Fibroblast of villous mesenchyme (primary cell): ENCODE measurements at places on chromosomes 16 and 17.
A peak's percentile ranks its signal among the peaks of the same experiment; 100 is the strongest.

- no peak for DNase-seq
Observed at GRCh38 chr17:18172531-18173278, 10.9 kb upstream of the ALKBH5 start.

GRCh38 chr17:1158879-1159278, 20.9 kb downstream of the ABR start:
- no peak for DNase-seq

GRCh38 chr17:78114831-78115723, 13.5 kb downstream of the TMC6 start:
- no peak for DNase-seq

DNA sequence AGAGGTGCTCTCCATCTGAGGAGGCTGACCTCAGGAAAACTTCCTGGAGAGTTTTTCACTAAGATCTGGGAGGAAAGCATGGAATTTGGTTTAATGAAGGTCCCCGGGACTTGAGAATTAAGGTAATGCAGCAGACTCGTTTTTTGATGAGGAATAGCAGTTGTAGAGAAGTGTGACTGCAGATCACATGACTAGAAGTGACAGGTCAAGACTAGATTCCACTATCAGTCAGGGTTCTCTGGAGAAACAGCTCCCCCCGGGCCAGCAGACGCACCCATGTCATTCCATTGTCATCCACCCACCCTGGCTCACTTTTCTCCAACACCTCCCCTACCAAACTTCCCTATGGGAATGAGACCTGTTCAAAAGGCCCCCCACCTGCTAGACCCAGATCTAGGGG, 1.9 kb upstream of the DHRS13 start:
- no peak for DNase-seq

GRCh38 chr17:81329927-81330883, 35.1 kb upstream of the SLC38A10 start:
- no peak for DNase-seq

- no peak for DNase-seq
Observed at GRCh38 chr17:17570798-17571716, 20.5 kb downstream of the PEMT start.

DNA sequence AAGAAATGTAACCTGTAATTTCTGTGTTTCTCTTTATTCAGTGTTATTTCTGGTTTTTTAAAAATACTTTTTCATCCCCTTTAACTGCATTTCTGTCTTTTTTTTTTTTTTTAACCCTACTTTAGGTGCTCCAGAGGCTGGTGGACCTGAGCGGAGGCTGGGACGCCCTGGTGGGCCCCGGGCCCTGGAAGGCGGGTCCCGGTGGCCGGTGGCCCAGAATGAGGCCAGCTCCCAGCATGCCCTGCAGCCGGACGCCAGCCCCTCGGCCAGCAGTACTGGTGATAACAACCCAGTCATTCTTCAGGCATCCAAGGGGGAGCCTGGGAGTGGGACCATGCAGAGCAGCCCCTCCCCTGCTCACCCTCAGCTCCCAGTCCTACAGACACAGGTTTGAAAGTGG, 1.5 kb downstream of the SRCAP start:
- peak; percentile 10 for DNase-seq

DNA sequence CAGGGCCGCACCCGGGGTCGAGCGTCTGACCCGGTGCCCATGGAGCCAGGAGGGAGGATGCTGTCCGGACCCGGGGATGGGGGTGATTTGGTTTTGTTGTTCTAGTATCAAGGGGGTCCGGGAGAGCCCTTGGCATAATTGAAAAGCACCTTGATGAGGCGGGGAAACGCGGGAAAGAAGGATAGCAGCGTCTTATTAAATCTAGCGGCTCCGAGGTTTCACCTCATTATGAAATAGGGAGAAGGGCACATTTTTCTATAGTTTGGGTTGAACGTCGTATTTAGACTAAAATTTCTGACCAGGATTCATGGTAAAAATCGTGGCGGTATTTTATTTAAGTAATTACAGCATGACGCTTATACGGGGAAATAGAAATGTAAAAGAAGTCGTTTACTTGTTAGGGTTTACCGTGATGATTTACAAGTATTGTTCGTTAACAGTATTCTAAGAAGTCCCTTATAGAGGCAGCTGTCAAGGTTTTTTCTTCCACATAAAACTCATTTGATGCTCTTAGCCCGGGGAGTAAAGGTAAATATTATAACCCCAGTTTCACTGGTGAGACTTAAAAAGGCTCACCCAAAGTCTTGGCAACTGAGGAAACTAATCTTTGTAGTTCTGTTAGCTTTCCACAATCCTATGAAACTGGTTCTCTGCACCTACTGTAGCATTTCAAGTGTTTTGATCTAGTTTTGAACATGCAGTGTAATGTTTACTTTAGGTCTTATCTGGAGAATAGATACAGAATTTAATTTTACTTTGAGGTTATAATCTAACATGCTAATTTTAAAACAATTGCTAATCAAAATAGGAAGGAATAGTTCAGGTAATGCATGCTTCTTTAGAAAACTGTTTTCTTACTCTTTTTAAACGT, 756 bp downstream of the LUC7L3 start:
- DNase-seq: no peak

GRCh38 chr16:53121043-53121620, 66.3 kb downstream of the CHD9 start:
- DNase-seq: peak; percentile 76

GRCh38 chr17:40548491-40548981, 16.7 kb downstream of the CCR7 start:
- DNase-seq: no peak

GRCh38 chr17:59666235-59666634, 41.0 kb downstream of the PTRH2 start:
- DNase-seq: peak; percentile 73

- DNase-seq: peak; percentile 66
Observed at GRCh38 chr17:64117981-64118979, 11.7 kb downstream of the ERN1 start.

GRCh38 chr16:22322021-22322471, 24.8 kb downstream of the POLR3E start:
- DNase-seq: no peak

- DNase-seq: peak; percentile 19
Observed at GRCh38 chr17:29549177-29549923, 17.5 kb downstream of the ABHD15 start.

DNA sequence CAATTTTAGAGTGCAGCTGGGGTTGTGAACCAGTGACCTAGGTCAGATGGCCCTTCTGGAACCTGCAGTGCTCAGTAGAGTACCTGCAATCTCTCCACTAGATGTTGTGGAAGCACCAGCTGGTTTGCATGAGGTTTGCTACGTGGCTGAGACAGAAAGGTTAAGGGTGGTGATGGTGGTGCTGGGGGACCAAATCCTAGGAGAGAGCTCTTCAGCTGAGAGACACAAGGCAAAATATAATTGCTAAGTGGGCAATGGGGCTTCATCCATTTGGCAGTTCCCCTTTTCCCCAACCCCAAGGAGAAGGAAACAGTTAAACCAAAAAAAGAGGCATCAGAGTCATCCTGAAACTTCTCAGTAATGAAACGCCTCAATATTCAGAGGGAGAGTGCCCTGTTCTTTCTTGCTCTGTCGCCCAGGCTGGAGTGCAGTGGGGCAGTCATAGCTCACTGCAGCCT, 13.9 kb downstream of the ITPRIPL2 start:
- no peak for DNase-seq

DNA sequence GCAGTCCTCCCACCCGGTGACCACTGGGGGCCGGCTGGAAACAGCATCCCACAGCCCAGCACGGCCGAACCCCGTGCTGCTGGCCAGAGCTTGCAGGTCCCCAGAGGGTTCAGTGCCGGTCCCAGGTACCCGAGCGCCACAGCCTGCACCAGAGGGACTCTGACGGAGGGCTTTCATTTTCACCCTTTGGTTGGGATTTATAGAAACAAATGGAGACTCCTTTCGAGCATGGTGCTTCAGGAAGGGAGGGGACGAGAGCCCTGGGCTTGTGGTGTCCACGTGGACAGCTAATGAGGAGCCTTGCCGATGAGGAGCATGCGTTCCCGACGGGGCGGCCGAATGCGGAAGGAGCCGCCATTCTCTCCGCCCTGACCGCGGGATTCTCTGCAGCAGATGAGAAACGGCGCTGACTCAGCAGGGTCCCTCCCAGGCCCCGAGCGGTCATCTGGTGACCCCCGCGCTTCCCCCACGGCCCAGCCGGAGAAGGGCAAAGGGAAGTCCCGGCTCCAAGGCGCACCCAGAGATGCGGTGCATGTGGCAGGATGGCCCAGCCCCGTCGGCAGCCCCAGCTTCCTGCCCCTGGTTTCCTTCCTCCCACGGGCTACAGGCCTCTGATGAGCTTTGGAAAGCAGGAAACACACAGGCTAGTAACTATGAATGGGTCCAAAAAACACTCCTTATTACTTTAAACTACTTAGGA, 9.8 kb downstream of the SLC38A10 start:
- DNase-seq: peak; percentile 76

GRCh38 chr17:56222255-56222654, 69.0 kb downstream of the ANKFN1 start:
- DNase-seq: no peak

- DNase-seq: no peak
Observed at GRCh38 chr16:87550495-87550961, 51.8 kb upstream of the JPH3 start.

- no peak for DNase-seq
Observed at GRCh38 chr17:55965051-55965450, 188.2 kb upstream of the ANKFN1 start.

DNA sequence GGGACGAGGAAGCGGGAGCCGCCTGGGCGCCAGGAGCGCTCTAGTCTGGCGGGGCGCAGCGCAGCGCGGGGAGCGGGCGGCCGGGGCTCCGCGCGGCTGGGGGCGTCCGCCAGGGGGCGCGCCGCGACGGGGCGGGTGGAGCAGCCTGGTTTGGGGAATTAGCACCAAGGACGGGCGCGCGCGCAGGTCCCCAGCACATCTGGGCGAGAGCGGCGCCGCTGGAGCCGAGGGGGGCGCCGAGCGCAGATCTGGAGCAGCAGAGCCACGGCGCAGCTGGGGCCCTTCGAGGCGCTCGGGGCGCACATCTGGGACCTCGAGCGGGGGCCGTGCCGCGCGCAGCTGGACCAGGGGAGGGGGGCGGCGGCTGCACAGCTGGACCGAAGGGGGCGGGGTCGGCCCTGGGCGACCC, at the start of gene NXPH3:
Gene NXPH3 (plus strand): TSS at position 193 of the 409 bp plus-strand sequence. CDS start 349 bp downstream, outside the sequence.
- peak; percentile 57 for DNase-seq

DNA sequence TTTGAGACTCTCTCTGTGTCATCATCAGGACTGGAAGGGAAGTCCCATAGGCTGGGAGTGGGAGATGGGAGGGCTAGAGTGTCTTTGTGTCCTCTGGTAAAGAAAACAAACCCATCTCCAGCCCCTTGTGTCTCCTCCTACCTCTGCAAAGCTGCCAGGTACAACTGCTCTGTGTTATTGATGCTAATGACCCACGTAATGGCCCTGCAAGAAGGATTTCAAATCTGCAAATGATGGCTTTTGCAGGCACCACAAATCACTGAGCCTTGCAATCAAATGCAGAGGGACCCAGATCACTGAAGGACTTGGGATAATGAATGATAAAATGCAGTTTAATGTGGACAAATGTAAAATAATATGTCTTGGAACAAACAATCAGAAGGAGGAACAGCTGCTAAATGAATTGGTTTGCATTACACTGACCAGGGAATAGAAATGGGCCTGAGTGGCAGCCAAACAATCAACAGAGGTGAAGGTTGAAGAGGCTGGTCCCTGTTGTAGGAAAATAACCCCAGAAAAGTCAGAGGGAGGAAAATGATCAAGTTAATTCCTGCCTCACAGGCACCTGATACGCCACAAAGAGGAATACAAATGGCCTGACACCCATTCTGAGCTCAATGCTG, 425.1 kb downstream of the UTP18 start:
- no peak for DNase-seq

DNA sequence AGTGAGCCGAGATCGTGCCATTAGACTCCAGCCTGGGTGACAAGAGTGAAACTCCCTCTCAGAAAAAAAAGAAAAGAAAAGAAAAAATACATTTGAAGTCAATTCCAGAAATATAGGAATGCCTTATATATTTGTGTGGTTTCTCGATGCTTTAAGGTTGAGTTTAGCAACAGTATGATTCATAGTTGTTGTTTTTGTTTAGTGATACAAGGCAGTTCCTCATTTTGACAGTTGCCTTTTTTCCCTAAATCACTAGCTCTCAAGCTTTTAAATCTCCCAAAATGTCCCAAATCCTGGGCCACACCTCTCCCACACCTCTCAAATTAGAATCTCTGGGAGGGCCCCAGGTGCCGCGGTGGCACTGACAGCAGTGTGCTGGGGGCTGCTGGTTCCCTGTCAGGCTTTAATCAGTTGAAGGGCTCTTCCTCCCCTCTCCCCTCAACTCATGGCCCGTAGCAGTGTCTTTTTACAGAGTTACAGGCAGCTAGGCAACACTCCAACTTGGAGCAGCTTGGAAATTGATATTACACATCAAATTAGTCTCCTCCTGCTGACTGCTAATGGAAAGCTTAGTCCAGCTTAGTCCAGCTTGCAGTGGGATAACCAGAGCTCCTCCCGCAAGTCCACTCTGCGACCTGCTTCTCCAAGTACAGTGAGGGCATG, 58.4 kb downstream of the EPN2 start:
- DNase-seq: peak; percentile 46

- DNase-seq: no peak
Observed at GRCh38 chr16:18797746-18798145, 3.6 kb downstream of the ARL6IP1 start.

DNA sequence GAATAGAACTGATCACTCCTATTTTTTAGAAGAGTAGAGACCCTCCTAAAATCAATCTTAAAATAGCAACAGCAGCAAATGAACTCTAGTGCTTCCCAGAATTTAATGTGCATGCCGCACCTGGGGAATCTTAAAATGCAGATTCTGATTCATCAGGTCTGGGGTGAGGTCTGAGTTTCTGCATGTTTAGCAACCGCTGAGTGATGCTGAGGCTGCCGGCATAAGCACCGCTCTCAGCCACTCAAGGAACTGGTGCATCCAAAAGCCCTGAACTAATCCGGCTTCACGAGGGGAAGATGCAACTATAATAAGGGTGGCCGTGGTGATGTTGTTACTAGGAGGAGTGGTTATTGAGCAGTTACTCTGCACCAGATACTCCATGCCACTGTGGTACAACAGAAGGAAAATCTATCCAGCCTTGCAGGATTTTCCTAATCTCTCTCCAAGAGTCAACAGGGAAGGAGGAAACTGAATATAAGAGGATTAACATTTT, 19.7 kb downstream of the SDK2 start:
- DNase-seq: no peak

DNA sequence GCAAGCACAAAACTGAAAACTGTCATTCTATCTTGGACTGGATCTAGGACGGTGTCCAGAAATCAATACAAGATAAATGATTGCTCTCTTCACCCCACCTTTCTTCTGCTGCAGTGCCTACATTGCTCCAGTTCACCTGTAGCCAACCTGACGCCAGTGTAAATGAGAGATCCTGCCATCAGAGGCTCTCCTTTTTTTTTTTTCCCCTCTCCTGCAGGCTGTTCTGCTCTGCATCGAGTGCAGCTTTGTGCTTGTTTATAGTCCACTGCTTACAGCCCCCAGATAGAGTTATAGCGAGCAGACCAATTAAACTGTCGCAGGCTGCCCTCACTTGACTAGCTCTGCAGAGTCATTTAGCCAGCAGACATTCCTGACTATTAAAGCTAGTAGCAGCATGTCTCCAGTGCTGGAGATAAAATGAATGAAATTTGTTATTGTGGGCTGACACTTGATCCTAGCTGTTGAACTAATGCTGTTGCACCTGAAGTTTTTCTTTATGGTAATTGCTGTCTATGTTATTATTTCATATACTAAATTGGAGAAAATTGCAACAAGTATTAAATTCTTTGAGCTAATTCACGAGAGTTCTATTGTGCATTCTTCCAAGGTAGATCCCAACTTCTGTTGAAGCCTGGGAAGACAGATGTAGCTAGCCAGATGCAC, 257.1 kb downstream of the FTO start:
- DNase-seq: no peak
